ENCODE measurements at places on chromosomes 7 and 10. TPM values are rescaled to one million over a fixed set of nuclear protein-coding genes. Genes with fewer than 3 reads are reported as not detected.

Gene PCLO
- polyA plus RNA-seq = 7.7 TPM

Gene PTER
- 12.4 TPM for polyA plus RNA-seq

Gene FBXO24
- polyA plus RNA-seq = 1.1 TPM

DNA sequence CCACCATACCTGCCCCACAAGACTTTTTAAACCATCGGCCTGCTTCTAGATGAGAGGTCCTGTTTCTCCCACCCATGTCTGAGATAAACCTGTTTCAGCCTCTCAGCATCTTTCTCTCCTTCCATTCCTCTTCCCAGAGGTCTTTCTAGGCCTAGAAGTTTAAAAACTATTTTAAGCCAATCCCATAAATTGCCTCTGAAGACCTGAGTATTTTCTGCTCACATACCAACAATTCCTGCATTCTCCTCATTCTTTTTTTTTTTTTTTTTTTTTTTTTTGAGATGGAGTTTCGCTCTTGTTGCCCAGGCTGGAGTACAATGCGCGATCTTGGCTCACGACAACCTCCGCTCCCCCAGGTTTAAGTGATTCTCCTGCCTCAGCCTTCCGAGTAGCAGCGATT lies 262.9 kb upstream of the AUTS2 start:
- H3K4me3 ChIP-seq = no peak overlapping the region
- no peak overlapping the region for H3K27ac ChIP-seq
- H3K36me3 ChIP-seq = no peaks in the 10 kb centered on the region
- no peaks in the 10 kb centered on the region for H3K4me1 ChIP-seq
- no peak for DNase-seq
- H3K27me3 ChIP-seq = no peaks in the 10 kb centered on the region

GRCh38 chr7:136251826-136252225 lies 274.7 kb upstream of the MTPN start:
- no peaks in the 10 kb centered on the region for H3K27me3 ChIP-seq
- no peak overlapping the region for H3K4me3 ChIP-seq
- no peaks in the 10 kb centered on the region for H3K36me3 ChIP-seq
- H3K27ac ChIP-seq = no peak overlapping the region
- H3K4me1 ChIP-seq = no peaks in the 10 kb centered on the region
- DNase-seq = no peak

- H3K36me3 ChIP-seq = no peaks in the 10 kb centered on the region
- no peaks in the 10 kb centered on the region for H3K27me3 ChIP-seq
- H3K27ac ChIP-seq = no peak overlapping the region
- H3K4me1 ChIP-seq = no peaks in the 10 kb centered on the region
- H3K4me3 ChIP-seq = no peak overlapping the region
These were observed 119.5 kb downstream of the APBB1IP start for GRCh38 chr10:26557641-26558014.

DNA sequence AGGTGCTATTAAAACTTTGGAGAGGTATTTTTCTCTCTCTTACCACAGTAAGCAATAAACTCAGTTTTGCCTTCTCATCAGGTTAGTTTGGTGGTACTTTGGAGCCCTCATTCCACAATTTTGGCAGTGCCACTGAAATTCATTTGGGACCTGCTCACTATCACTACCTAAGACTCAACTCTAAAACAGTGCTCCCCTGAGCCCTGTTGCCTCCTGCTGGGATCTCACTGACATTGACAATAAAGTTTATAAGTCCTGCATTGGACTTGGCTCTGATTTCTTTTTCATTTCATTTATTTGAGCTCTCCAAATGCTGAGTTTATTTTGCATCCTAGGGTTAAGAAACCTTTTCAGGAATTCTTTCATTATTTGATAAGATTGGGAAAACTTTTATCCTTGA lies 130.8 kb upstream of the HPS1 start:
- DNase-seq = no peak
- no peak overlapping the region for H3K27ac ChIP-seq
- no peaks in the 10 kb centered on the region for H3K4me1 ChIP-seq
- no peak overlapping the region for H3K4me3 ChIP-seq
- no peaks in the 10 kb centered on the region for H3K36me3 ChIP-seq
- no peaks in the 10 kb centered on the region for H3K27me3 ChIP-seq

DNA sequence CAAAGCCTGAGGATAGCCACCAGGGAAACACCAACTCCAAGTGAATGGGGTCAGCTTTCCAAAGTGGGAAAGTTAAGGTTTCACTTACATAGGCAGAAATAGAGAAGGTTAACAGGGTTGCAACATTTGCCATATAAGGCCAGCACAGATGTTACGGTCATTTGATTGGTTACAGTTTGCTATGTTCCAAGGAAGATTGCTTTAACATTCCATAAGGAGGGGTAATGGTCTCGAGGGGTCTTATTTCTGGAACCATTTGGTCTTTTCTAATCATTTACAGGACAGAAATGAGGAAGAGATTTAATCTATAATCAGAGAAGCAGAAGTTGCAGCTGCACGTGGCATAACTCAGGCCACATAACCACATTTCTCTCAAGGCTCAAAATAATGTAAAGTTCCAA lies 679.4 kb upstream of the C7orf33 start:
- no peaks in the 10 kb centered on the region for H3K4me1 ChIP-seq
- no peak overlapping the region for H3K4me3 ChIP-seq
- no peaks in the 10 kb centered on the region for H3K27me3 ChIP-seq
- DNase-seq = no peak
- H3K27ac ChIP-seq = no peak overlapping the region

- no peaks in the 10 kb centered on the region for H3K27me3 ChIP-seq
- H3K4me3 ChIP-seq = no peak overlapping the region
- H3K27ac ChIP-seq = no peak overlapping the region
- H3K36me3 ChIP-seq = no peaks in the 10 kb centered on the region
- no peaks in the 10 kb centered on the region for H3K4me1 ChIP-seq
- DNase-seq = no peak
These were observed 337.6 kb downstream of the FRMD4A start for GRCh38 chr10:13993169-13993568.

DNA sequence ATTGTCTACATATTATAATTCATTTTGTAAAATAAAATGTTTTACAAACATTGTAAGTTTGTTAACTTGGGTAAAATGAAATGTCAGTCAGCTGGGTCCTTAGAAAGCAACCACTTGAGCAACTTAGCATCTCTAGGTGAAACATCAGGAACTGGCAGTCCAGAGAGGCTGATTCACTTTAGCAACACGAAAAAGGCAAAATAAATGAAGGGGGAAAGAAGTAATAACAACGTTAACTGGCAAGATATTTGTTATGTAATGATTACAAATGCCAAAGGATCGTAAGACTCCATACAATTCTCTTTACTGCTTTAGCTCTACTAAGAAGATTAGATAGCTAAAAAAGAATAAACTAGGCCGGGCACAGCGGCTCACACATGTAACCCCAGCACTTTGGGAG lies 5.0 kb downstream of the PDZD8 start:
- H3K36me3 ChIP-seq = no peaks in the 10 kb centered on the region
- no peaks in the 10 kb centered on the region for H3K27me3 ChIP-seq
- no peaks in the 10 kb centered on the region for H3K4me1 ChIP-seq
- H3K27ac ChIP-seq = no peak overlapping the region

Data from small intestine (tissue), 16 donors.